Stimulated activated CD4-positive, alpha-beta T cell treated with anti-CD3 and anti-CD28 coated beads, Interleukin-4, amount 100 ng/mL, for 1 hour (primary cell): ENCODE measurements at places on chromosomes 1 and 21.

- no peak for DNase-seq
Observed at GRCh38 chr1:176696109-176696508, 233.1 kb downstream of the PAPPA2 start.

- no peak for DNase-seq
Observed at GRCh38 chr1:147821883-147822282, 61.5 kb upstream of the GJA5 start.

- no peak for DNase-seq
Observed at GRCh38 chr1:64019818-64020217, 183.6 kb upstream of the UBE2U start.

DNA sequence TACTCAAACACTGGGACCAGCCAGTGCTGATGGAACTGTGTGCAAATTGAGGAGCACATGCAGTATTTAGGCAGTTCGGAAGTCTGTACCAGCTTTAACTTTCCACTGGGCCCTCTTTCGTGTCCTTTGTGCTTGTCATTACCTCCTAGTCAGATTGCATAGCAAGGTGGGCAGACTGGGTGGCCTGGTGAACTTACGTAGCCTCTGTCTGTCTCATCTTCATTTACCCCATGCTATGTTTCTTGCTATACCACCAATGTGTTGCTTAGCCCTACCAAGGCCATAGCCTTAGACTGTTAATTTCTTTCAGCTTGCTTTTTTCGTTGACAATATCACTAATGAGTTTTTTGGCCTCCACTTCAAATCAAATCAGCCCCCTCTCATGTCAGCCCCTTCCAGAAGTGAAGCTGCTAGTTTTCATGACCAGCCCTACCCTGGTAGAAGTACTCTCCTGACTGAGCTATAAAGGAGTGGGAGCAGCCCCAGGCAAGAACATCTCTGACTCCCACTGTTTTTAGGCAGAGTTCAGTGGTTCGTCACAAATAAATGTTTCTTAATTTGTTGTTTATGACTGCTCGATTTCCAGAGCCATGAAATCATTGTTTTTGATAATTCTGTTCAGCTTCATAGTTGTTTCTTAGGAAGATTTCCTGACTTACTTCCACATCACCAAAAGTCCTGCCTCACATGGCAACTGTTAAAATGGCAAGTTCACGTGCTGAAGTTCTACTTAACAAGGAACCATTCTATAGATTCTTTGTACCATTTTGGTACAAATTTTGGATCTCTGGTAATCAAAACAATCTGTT lies 19.3 kb downstream of the PRKACB start:
- no peak for DNase-seq

DNA sequence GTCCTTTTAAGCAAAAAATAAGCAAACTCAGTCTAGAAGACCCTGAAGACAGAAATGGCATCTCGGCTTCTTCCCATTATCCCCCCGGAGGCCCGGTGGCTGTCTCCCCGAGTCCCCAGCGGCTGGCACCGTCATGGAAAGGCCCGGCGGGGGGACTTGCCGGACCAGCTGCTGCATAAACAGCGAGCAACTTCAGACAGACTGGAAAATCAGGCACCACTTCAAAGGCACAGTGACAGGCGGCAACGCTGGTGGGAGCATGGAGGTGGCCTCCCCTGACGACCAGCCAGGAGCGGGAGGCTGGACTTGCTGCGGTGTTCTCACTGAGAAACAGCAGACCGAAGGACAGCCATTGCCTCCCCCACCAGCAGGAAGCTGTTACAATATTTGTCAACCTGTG lies 18.4 kb upstream of the C1QA start:
- no peak for DNase-seq

DNA sequence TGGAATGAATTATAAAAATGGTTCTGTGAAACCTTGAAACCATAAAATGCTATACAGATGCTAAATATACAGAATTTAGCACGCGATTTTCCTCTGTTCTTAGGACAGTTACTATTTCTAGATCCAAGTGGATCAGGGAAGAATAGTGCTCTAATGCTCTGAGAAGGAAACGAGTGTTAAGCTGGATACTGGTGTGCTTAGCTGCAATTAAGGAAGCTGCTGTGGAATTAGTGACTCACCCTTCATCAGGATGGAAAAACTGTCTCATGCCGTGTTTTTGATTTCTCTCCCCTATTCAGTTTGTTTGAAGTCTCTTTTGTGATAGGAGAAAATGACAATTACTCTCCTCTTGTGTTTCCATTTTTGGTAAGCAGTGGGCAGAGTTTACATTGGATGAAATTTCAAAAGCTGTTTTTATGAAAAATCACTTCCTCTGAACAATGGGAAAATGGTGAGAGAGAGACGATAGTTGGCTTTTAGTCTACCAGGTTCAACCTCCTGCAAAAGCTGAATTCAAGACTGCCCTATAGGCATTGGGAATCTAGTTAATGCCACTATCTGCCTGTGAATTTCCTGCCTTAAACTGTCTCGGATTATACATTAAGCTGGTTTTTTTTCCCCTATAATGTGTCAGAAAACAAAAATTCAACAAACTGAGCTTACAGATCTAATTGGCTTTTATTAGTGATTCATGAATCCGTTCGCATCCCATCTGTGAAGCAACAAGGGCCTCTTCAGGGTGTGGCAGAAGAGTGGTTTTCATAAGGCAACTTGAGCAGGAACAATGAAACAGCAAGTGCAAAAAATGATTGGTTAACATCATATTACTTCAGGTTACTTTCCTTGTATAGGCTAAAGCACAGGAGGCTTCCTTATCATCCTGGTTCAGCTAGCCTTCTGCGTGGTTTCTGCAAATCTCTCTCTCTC lies 179.8 kb downstream of the ST6GALNAC3 start:
- DNase-seq = no peak

- DNase-seq = no peak
Observed at GRCh38 chr1:19046972-19047731, 90.7 kb upstream of the IFFO2 start.

DNA sequence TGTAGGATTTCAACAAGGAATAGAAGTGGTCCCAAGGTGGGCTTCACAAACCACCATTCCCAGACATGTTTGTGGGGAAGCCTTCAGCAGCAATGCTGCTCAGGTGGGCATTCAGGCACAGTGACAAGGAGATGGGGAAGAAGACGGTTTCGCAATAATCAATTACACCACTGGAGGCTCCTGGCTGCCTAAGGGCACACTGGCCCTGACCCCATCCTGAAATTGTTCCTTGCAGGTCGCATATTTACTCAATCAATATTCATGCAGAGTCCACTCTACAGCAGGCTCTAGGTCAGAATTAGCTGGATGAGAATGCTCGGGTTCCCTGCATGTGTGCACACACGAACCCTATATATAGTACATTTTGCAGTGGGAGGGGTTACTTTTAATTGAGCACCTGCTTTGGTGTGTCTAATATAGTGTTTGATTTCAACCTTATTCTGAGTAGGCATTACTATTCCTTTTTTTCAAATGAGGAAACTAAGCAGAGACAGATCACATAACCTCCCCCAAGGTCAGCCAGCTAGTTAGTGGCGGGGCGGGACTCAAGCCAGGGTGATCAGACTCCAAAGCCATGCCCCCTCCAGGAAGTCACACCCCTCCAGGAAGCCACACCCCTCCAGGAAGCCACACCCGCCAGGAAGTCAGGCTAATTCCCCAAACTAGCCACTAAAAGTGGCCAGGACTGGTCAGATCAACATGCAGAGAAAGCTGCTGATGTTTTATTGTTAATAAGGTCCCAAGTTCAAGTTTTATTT lies 106.5 kb downstream of the HLCS start:
- DNase-seq = peak; percentile 5

GRCh38 chr1:65623895-65624294 lies 168.8 kb upstream of the PDE4B start:
- no peak for DNase-seq

- DNase-seq = no peak
Observed at GRCh38 chr1:15400627-15401026, 9.1 kb upstream of the EFHD2 start.

DNA sequence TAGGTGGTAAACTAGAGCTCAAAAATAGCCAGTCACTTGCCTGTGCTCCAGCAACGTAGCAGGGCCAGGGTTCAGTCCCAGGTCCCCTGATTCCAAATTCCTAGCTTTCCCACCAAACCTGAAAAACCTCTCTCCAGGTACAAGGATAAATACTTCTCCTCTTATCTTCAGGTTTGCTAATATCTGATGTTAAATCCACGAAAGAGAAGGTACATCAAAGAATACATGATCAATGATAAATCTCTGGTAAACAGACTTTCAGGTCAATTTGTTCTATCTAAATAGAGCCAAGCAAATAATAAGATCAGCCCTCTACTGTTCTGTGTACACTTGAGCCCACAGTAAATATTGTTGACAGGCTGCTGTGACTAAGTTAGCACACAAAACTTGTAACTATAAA lies 52.1 kb upstream of the AKT3 start:
- DNase-seq = no peak

DNA sequence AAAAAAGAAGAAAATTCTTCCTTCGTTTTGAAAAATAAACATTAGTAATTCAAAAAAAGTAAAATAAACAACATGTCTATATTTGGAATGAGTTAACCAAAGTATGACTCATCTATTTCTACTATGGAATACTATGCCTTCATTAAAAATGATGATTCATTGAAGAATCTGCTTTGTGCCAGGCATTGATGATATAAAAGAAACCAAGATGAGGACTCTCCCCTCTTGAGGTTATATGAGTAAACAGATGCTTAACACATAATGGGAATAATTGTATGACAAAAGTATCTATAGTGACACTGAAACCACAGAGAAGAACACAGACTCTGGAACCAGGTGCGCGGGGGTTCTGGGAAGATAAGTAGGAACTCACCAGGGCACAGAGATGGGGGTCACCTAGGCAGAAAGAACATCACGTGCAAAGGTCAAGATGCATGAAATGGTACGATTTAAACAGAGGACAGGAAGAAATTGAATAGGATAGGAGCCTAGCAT lies 18.8 kb downstream of the ELF3 start:
- no peak for DNase-seq

GRCh38 chr1:223803211-223803610 lies 42.5 kb downstream of the TP53BP2 start:
- no peak for DNase-seq

GRCh38 chr21:35079181-35079580 lies 30.1 kb upstream of the RUNX1 start:
- DNase-seq = no peak

DNA sequence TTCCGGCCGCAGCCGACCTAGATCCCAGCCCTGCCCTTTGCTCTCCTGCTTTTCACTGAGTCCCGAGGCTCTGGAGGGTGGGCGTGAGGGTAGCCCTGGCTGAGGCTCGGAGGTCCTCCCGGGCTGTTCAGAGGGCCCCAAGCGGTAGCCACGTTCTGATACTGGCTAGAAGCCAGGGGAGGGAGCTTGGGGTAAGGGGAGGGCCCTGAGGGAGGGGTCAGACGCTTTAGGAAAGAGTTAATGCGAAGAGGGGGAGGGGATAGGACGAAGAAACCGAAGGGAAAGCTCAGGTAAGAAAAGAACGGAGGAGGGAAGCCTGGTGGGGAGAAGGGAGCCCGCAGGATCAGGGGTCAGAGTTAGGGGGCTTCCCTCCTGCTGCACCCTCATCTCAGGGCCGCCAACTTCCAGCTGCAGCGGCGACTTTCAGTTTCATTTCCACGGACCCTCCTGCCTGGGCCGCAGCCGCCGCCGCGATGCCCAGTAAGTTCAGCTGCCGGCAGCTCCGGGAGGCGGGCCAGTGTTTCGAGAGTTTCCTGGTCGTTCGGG lies at the start of gene MOV10:
Gene MOV10 (plus strand): TSS at position 220 of the 546 bp plus-strand sequence. CDS start 254 bp downstream, at position 474.
- peak; percentile 40 for DNase-seq

DNA sequence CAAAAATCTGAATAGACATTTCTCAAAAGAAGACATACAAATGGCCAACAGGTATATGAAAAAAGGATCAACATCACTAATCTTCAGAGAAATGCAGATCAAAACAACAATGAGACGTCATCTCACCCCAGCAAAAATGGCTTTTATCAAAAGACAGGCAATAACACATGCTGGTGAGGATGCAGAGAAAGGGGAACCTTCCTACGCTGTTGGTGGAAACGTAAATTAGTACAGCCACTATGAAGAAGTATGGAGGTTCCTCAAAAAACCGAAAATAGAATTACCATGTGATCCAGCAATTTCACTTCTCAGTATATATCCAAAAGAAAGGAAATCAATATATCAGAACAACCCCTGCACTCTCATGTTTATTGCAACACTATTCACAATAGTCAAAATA lies 65.1 kb upstream of the ATP1B1 start:
- DNase-seq = no peak

GRCh38 chr1:33460947-33461629 lies 11.4 kb upstream of the ZSCAN20 start:
- no peak for DNase-seq

- DNase-seq = no peak
Observed at GRCh38 chr1:17913326-17914115, 158.4 kb downstream of the ACTL8 start.

GRCh38 chr1:94753171-94753972 lies 66.8 kb upstream of the SLC44A3 start:
- no peak for DNase-seq

- DNase-seq = no peak
Observed at GRCh38 chr21:25080141-25080540, 527.1 kb downstream of the MRPL39 start.

- DNase-seq = no peak
Observed at GRCh38 chr1:164625004-164625617, 66.1 kb downstream of the PBX1 start.

GRCh38 chr1:195804547-195804946 lies 803.7 kb downstream of the KCNT2 start:
- DNase-seq = no peak

- DNase-seq = no peak
Observed at GRCh38 chr21:35579520-35580293, 480.6 kb downstream of the SETD4 start.

GRCh38 chr1:34975771-34976170 lies 9.4 kb downstream of the TMEM35B start:
- no peak for DNase-seq

- DNase-seq = no peak
Observed at GRCh38 chr1:9473032-9473807, 66.0 kb upstream of the SLC25A33 start.

GRCh38 chr1:240811256-240811655 lies 199.3 kb upstream of the GREM2 start:
- DNase-seq = no peak

DNA sequence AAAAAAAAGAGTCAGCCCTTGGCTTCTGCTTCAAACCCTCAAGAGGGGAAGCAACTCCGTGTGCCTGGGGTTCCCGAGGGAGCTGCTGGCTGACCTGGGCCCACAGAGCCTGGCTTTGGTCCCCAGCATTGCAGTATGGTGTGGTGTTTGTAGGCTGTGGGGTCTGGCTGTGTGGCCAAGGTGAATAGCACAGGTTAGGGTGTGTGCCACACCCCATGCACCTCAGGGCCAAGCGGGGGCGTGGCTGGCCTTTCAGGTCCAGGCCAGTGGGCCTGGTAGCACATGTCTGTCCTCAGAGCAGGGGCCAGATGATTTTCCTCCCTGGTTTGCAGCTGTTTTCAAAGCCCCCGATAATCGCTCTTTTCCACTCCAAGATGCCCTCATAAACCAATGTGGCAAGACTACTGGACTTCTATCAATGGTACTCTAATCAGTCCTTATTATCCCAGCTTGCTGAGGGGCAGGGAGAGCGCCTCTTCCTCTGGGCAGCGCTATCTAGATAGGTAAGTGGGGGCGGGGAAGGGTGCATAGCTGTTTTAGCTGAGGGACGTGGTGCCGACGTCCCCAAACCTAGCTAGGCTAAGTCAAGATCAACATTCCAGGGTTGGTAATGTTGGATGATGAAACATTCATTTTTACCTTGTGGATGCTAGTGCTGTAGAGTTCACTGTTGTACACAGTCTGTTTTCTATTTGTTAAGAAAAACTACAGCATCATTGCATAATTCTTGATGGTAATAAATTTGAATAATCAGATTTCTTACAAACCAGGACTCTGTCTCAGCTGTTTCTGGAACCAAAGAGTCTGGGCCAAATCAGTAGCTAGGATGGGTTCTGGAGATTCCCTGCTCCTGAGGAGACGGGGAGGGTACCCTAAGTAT lies 26.8 kb upstream of the KDM4A start:
- DNase-seq = no peak
